ENCODE measurements at places on chromosomes 6 and 20.

GRCh38 chr6:439641-440167, 48.2 kb downstream of the IRF4 start:
- DNase-seq: no peak

GRCh38 chr20:32287231-32287638, 9.8 kb downstream of the KIF3B start:
- DNase-seq: no peak

- DNase-seq: no peak
These were observed 617.6 kb downstream of the COL12A1 start for GRCh38 chr6:74588094-74588832.

DNA sequence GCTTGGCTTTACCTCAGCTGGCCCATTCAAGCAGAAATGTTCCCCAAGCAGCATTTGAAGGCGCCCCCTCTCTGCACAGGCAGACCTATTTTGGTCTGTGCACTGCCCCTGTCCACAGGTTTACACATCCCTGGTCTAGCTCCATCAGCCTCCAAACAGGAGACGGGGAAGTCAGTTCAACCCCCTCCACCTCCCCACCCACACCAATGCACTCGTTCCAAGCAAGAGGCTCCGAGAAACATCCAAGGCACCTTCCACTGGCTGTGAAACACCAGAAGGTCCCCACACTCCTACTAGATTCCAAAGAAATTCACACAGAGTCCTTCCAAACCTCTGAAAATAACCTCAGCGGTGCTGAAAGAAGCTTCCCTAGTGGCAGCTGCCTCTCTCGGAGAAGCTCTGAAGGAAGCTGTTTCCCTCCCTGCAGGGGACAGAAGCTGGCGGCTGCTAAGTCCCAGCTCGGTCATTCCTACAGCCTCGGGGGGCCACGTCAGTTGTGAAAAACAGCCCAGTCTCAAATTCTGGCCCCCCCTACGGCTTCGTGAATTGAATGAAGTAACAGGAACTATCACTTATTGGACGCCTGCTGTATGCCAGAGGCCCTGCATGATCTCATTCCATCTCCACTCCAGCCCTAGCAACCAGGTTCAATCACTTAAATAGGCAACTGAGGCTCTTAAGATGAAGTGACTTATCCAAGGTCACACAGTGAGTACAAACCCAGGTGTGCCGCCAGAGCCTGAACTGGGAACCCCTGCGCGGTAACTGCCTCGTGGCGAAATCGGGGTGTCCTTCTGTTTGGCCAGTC, 815 bp downstream of the SPATA2 start:
- DNase-seq: no peak

GRCh38 chr20:53365539-53366075, 228.0 kb downstream of the ZNF217 start:
- DNase-seq: no peak

DNA sequence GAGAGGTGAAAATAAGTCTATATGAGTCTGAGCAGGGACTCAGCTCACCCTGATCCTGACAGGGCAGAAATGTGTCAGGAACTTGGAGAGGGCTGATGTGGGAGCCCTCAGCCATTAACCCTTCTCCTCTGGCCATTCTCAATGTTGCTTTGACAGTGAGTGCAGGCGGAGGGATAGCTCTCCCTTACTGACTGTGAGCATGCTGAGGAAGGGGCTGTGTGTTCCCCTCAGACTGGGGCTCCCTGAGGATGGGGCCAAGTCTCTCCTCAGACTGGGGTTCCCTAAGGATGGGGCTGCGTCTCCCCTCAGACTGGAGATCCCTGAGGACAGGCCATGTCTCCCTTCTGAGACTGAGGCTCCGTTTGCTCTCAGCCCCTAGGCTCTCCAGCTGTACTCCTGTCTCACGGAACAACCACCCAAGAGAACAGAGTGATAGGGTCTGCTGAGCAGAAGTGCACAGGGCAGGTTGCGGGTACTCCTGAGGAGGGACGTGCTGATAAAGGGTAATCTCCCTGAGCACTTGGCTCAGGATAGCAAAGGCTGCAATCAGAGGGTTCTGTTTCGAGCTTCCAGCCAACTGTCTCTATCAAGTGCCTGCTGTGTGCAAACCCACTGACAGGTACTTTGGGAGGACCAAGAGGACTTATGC, 141.0 kb downstream of the MRPL14 start:
- DNase-seq: no peak

GRCh38 chr6:1312473-1313367, 822 bp downstream of the FOXQ1 start:
- DNase-seq: no peak

- peak; percentile 60 for DNase-seq
These were observed 67.3 kb downstream of the PREX1 start for GRCh38 chr20:48760403-48760983.

- no peak for DNase-seq
These were observed 38.6 kb downstream of the SYNJ2 start for GRCh38 chr6:158020272-158020711.

DNA sequence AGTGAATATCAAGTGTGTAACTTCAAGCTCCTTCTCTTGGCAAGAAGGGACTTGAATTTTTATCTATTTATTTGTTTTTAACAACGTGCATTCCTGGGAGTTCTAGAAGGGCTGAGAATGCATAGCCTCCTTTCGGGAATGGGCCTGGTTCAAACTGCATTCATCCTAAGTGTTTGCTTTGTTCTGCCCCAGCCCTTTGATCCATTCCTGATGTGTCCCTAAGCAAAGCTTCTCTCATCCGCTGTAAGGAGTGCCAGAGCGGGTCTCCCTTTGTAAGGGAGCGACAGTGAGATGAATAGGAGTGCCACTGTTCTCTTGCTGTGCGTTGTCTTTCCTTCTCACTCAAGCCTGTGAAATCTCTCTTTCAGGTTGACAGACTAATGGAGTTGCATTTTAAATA, 61.0 kb upstream of the VSTM2L start:
- DNase-seq: no peak

GRCh38 chr20:10634211-10634610, 39.6 kb downstream of the JAG1 start:
- DNase-seq: no peak

- no peak for DNase-seq
These were observed 327.3 kb upstream of the RNF24 start for GRCh38 chr20:4342609-4343008.

GRCh38 chr6:75830959-75831885, 82.2 kb downstream of the MYO6 start:
- DNase-seq: no peak

DNA sequence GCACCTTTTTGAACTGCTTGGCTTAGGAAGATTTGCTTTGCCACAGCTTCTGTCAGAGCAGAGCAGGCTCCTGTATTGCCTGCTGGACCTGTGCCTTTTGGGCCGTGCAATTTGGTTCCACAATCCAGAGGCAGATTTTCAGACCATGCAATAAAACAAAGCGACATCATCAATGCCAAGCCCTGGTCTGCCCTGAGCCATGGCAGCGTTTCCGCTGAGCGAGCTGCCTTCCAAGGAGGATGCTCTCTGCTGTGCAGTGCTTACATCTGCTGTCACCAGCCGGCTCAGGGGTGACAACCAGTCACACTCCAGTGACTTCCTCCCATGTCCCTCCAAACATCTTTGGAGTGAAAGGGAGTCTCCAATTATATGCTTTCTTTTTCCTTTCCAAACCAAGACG, 282.2 kb downstream of the CDH26 start:
- no peak for DNase-seq

DNA sequence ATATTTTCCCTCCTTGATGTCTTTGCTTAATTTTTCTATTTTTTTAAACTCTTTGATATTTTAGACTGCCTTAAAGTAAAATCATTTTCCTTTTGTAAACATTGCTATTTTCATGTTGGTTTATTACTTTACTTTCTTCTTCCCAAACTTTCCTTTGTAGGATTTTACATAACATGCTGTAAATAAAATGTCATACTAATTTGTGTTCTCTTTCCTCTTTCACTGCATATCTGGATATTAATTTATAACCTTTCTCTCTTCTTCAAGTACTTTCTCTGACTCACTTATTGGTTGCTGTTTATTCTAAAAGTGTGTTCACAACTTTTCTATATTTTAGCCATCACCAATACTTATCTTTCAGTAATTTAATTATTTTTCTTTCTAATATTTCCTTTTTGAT, 9.3 kb upstream of the POM121L2 start:
- no peak for DNase-seq

- no peak for DNase-seq
These were observed 984 bp downstream of the TFAP2C start for GRCh38 chr20:56630086-56630493.

DNA sequence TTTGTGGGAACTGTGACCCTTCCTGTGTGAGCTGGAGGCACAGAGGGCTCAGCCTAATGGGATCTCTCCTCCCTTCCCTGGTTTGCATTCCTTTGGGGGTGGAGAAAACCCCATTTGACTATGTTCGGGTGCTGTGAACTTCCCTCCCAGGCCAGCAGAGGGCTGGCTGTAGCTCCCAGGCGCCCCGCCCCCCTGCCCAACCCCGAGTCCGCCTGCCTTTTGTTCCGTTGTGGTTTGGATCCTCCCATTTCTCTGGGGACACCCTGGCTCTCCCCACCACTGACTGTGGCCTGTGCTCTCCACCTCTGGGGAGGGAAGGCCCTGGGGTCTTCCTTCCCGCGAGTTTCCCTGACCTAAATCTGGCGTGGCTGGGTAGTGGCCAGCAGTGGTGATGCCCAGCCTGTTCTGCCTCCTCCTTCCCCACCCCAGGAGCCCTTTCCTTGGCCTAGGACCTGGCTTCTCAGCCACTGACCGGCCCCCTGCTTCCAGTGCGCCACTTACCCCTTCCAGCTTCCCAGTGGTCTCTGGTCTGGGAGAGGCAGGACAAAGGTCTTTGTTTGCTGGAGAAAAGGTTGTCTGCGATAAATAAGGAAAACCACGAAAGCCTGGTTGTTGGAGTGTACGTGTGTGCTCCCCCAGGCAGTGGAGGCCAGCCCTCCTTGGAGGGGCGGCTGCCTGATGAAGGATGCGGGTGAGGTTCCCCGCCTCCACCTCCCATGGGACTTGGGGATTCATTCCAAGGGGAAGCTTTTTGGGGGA, 4.9 kb downstream of the VEGFA start:
- peak; percentile 37 for DNase-seq

DNA sequence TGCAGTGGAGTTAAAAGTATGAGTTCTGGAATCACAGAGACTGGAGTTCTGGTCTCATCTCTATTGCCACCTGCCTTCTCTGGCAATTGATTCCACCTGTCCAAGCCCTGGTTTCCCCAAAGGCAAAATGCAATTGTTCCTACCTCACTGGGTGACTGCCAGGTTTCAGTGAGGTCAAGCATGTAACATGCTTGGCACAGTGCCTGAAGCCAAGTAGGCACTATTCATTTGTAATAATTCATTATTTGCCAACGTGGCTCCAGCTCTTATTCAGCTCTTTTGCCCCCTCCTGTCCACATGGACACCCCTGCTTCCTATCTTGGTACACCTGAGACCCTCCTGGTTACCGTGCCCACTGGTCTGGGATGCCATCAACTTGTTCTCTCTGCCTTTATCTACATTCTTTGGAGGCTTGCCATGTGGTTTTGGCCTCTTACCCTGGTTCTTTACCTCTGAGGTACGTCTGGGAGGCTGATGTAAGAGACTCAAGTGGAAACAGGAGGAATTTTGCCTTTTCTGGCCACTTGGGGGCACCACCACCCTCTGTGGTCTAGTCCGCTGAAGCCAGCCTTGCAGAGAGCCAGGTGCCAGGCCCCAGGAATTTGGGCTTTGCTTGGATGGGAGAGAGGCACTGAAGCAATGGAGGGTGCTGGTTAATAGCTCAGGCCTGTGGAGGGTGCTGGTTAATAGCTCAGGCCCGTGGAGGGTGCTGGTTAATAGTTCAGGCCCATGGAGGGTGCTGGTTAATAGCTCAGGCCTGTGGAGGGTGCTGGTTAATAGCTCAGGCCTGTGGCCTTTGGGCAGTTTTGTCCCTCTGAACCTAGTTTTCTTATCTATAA, 1.7 kb downstream of the KCNK15 start:
- DNase-seq: peak; percentile 31

- no peak for DNase-seq
These were observed 74.9 kb downstream of the IGF2R start for GRCh38 chr6:160043784-160044183.

- no peak for DNase-seq
These were observed 359.1 kb downstream of the SAMD5 start for GRCh38 chr6:147867433-147868226.

DNA sequence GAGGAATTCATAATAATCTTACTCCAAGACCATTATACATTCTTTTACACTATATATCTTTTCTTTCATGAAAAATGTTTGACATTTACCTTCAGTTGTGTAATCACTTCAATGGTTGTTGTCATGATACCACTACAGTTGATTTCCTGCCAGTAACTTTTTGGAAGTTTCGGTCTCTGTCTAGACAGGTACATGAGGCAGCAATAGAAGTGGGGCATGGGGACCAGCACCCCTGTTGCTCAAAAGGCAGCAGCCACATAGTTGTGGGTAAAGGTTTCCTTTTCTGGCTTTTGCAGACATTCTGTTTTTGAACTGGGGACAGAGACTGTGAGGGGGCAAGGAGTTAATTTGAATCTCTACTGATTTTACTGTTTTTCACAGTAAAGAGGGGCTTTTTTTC, 14.1 kb downstream of the SAMD5 start:
- DNase-seq: no peak

GRCh38 chr6:40887792-40888340, 151.2 kb downstream of the UNC5CL start:
- no peak for DNase-seq
